Head of caudate nucleus (tissue), 42 donors: ENCODE measurements at places on chromosomes 2 and 18.

- no peak for DNase-seq
These were observed 1.6 kb upstream of the MAP2 start for GRCh38 chr2:209422191-209422754.

- no peak for DNase-seq
These were observed 24.0 kb upstream of the SLC39A10 start for GRCh38 chr2:195632856-195633572.

DNA sequence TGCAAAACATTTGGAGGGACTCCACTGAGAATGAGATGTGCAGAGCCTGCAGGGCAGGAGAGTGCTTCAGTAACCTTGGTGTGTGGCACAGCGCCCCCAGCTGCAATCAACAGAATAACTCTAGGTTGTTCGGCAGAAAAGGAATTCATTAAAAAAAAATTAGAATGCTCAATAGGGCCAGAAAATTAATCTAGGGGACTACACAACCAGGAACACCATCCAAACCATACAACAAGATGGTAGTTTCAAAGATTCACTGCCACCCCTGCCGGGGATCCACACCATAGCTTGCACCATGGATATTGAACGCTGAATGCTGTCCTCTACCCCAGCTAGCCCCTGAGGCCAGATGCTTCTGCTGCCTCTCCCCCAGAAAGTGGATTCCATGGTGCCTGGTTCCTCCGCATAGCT is 50.1 kb downstream of the THUMPD2 start:
- peak; percentile 35 for DNase-seq

- no peak for DNase-seq
These were observed 36.6 kb downstream of the MYOM1 start for GRCh38 chr18:3183103-3183717.

DNA sequence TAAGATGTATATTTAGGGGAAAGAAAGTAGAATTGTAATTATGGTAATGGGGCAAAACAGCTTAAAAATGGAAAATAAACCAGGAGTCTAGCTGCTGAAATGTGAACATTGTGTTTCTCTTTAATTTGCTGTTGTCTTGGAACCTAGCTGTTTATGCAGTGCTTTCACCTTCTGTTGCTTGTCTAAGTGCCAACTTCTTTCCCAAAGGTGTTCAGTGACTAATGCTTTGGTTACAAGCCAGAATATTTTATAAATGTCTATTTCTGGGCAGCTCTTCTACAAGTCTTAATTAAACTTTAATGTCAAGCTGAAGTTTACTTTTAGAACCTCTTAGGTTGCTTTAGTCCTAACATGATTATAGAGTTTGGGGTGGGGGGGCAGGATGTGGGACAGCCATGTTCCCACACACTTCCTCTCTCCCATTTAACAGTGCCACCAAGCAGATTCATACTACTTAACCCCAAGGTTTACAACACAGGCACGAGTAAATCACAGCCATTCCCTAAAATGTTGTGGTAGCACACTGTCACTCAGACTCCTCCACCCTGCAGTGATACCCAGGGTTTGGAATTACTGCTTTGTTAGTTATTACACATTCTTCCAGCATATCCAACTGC is 60.6 kb downstream of the ITGA4 start:
- DNase-seq: no peak
